H4 (cell line): ENCODE measurements at places on chromosomes 4 and X.

GRCh38 chr4:155025762-155026457, 182.5 kb upstream of the NPY2R start:
- DNase-seq: peak; percentile 16

DNA sequence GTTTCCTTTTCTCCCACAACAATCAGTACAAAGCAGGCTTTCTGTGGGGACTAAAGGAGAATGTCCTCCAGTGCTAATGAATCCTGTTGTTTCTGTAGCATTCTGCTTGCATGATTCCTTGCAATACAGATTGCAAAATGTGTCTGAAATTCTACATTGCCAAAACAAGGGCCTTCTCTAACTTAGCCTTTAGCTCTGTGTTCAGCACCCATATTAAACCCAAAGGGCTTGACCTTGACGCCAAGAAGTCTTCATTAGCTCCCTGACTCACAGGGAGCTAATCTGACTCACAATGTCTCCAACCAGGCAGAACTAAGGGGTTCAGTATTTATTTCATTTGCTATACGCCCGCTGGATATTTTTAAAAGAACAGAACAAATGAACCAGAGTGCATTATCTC, 241.4 kb upstream of the CLNK start:
- DNase-seq: no peak

- no peak for DNase-seq
Observed at GRCh38 chr4:55318175-55319129, 27.6 kb upstream of the SRD5A3 start.

DNA sequence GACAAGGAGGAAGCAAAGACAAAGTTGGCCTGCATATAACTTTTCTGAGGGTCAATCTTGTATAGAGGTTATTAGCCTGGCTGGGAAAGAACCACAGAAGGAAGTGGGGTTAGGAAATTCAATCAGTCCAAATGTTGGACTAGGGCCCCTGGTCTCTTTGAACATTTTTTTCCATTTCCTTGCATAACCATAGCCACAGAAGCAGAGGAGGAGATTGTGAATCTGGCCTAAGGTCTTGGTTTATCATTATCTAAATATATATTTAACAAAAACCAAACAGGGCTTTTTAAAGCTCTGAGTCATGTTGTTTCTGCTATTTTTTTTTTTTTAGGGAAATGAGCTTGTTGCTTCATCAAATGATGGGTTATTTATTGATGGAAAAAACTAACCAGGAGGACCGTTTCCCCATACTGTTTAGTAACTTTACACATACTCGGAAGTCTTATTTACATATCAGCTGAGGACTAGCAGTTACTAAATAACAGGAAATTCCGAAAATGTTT, 97.7 kb upstream of the ACSL4 start:
- DNase-seq: peak; percentile 47
